ENCODE measurements at places on chromosomes 2 and 18.

DNA sequence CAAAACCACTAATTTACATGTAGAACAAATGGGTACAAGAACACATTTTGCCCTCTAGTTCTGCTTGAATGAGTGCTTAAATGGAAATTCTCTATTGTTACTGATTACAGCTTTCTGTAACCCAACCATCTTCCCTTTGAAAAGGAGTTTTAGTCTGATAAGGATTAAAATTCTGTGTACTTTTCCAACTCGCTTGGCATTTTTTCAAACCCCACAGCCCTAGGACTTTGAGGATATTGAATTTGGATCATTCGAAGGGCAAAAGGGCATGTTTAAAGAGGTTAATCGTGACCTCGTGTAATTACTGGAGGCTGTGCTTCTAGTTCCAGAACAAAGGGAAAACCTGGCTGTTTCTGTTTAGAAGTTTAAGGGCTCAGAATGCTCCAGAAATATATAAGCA, 432.3 kb downstream of the PID1 start:
- peak; percentile 8 for DNase-seq

- DNase-seq = no peak
These were observed 365.9 kb upstream of the GALNT5 start for GRCh38 chr2:156891609-156892008.

DNA sequence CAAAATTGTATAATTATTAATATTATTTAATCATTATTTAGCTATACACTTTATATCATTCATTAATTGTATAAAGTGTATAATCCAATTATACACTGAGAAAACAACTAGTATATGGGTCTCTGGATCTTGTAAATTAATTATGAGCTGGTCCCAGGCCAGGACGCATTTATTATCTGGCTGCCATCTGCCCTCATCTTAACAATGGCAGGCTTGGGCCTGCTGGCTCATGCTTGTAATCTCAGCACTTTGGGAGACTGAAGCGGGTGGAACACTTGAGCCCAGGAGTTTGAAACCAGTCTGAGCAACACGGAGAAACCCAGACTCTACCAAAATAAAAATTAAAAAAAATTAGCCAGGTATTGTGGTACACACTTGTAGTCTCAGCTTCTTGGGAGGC, 502.2 kb upstream of the NRXN1 start:
- no peak for DNase-seq

- DNase-seq = no peak
These were observed 141.7 kb downstream of the SH3RF3 start for GRCh38 chr2:109270505-109271312.

GRCh38 chr2:119024152-119024551, 82.2 kb downstream of the MARCO start:
- no peak for DNase-seq

- no peak for DNase-seq
These were observed 202.7 kb downstream of the NYAP2 start for GRCh38 chr2:225602205-225602604.

DNA sequence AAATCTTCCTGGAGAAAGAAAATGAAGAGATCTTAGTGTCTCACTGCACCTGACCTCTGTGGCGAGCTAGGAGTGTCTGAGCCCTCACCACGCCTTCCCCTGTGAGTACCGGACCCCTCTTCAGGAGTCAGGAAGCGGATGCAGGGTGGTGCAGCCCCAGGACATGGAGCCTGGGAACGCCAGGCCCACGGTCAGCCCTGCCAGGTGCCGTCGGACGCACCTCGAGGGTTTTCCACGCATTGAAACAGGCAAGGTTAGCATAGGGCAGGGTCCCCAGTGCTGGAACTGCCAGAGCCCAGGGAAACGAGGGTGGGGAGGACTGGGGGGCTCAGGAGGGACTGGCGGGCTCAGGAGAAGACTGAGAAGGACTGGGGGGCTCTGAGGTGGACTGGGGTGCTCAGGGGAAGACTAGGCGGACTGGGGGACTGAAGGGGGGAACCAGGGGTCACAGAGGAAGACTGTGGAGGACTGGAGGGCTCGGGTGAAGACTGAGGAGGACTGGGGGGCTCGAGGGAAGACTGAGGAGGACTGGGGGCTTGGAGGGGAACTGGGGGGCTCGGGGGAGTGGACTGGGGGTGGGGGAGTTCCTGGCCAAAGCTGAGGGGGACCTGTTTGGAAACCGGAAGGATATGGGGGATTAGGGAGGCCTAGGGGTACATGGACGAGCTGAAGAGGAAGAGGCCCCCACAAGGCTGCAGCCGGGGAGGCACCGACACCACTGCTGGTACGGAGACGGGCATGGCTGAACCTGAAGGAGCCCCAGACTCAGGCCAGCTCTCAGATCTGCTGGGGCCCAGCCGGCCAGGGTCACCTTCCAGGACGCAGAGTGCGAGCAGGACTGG, 65.2 kb upstream of the SNTG2 start:
- DNase-seq = no peak

DNA sequence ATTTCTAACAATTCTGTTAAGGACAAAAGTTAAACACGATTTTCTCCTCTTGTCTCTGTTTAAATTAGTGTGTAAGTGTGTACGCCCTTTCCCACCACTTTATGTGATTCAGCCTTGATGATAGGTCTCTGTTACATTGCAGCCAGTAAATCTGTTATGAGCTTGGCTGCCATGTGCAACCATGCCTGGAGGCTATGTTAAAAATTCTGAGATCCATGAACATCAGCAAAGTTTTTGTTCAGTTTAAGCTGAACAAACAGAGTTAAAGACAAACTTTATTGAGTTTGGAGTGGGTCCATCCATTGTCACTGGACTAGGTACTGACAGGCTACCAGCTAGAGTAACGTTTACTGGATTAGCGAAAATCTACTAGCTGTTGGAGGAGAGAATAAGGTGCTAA, 110.4 kb downstream of the NCKAP5 start:
- DNase-seq = no peak

DNA sequence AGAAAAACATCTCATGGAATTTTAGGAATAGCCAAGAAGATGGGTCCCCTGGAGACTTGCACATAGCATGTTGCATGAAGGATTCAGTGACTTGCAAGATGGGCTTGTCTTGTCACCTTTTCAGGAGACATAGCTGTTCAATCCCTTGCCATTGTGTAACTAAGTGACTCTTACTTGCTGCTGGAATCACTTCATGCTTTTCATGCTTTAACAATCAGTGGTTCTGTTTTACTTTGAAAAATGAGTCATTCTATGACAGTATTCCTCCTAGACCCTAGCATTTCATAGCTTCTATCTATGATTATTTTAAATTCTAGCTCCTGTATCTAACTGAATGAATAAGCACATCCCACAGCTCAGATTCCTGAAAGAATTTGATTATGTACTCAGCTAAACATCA, 2.8 kb downstream of the KYNU start:
- no peak for DNase-seq

DNA sequence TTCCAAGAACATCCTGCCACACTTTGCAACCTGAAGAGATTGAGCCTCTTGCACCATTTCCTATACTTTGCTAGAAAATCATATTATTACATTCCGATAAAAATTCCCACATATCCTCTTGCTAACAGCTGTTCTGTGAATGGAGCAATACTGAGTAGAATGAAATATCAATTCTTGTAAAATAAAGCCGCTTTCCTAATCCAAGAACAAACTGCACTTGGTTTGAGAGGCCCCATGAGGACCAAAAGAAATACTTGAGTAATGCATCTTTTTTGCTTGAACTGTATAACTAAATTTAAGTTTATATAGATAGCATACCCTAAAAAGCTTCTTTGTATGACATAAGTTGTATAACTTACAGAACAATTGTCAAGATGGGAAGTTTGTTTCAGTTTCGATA, 632.4 kb upstream of the SLC8A1 start:
- no peak for DNase-seq

GRCh38 chr18:12803069-12803936, 80.7 kb downstream of the PTPN2 start:
- no peak for DNase-seq

DNA sequence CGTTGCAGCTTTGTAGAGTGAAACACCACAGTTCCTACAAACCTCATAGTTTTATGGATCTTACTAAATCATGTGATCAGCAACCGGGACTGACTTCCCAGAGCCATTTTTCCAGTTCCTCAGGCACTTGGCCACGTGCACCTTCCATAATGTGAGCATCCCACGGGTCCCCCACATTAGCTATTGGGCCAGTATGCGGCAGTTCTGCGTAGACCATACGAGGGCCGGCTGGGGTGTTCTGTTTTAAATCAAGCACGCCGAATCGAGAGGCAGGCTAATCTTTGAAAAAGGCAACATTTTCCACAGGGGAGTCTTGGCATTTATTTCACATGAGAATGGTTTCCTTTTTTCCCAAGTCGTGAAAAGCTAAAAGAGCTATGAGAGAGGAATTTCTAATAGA, 135.6 kb upstream of the CCDC195 start:
- no peak for DNase-seq

DNA sequence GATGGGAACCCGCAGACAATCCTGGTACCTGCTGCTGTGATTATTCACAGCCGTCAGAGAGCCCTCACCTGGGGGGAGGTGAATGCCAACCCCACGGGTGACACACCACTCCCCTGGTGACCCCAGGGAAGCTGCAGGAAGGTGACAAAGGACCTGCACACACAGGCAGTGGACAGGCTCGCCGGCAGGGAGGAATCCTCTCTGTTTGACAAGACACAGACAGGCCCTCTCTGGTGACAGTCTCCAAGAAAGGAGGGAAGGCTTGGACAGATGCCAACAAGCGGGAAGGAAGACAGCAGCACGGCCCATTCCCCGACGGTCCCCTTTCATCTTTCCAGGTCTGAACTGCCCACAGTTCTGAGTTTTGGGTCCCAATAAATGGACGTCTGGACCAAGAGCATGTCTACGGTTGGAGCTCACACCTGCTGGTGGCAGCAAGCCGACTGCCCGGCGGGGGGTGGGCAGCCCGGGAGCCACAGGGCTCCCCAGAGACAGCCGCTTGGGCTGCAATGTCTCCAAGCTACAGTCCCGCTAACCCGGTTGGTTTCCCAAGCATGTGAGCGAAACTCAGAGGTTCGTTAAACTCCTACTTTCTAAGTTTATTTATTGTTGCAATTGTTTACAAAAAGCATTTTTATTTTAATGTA, 31.8 kb downstream of the HDAC4 start:
- DNase-seq = no peak

DNA sequence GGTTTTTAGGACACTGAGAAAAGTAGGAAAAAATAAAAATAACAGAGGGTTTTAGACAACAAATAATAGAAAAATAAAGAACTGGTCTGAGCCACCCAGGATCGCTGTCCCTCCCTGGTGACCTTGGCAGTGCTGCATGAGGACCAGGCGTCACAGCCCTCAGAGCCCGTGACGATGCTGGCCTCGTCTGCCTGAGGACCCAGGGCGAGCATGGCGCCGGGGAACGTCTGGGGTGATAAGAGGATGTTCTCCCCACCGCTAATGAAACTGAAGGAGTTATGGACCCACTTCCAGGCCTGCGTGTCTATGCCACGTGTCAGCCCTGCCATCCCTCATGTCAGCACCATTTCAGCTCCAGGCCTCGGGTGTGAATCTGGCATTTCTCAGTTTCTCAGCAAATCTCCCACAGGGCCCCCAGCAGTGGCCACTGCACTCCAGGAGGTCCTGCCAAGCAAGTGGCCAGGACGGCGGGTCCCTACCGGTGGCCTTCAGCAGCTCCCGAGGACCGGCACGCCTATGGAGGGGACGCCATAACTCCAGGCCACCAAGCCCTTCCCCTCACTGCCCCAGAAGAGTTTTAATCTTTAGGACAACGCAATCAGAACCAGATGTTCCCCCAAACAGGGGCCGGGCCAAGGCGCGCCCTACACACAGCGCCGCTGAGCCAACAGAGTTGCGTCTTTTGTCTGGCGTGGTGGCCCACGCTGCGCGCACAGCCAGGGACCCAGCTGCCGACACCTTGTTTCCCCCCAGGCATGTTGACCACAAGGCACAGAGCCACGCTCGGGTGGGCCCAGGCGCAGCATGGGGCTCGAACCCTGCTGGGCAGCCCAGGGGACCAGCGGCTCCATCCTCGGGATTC, 179.7 kb downstream of the TWIST2 start:
- DNase-seq = no peak

DNA sequence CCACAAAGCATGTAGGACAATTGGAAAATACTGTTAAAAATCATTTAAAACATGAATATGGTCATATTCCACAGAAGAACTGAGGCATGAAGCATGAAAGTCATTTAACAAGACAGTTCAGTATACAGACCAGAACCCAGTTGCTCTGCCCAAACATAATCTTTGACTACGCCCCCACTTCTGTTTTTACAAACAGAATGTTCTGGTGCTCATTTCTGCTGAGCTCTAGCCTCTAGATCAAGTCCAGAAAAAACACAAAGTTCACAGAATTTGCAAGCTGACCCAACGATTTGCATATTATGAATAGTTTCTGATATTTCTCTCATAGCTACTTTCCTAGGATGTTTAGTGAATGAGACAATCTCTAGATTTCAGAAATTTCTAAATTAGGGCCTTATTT, 424.9 kb downstream of the PID1 start:
- DNase-seq = no peak

DNA sequence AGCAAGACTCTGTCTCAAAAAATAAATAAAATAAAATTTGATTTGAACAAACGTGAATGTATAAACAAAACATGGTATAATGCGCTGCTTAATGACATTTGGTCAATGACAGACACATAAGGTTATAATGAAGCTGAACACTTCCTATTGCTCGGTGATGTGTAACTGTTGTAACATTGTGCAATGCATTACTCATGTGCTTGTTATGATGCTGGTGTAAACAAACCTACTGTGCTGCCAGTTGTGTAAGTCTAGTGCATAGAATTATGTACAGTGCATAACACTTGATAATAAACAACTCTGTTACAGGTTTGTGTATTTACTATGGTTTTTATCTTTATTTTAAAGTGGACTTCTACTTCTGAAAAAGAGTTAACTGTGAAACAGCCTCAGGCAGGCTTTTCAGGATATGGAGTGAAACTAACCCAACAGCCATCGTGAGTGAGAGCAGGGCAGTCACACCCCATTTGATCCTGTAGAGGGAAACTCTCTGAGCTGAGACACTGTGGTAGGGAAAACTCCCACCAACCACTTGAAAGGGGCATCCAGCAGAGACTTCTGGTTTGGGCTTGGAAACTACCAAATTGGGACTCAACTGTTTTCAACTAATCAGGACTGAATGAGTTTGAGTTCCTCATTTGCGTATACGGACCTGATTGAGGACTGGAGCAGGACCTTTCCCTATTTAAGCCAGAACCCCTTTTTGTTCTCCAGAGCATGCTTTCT, 8.7 kb upstream of the RPRD1A start:
- DNase-seq = no peak

DNA sequence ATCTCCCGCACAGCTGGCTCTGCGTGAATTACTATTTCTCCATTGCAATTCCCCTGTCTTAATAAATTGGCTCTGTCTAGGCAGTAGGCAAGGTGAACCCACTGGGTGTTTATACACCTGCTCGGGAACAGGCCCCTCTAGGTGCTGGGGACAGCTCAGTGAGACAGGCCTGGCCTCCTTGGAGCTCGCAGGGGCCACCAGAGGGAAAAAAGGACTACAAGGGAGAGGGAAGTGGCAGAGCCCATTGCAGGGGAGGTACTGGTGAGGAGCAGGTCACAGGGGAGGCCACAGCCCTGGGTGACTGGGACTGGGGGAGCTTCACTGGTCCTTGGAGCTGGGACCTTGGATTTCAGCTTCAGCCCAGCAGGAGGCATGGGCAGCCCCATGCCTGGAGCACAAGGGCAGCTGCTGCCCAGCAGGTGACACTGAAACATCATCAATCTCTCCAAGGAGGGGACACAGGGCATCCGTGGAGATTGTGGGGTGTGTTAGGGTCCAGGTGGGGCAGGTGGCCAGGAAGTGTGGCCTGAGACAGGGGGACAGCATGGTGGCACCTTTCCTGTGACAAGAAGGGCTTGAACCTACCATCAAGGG, 31.2 kb downstream of the NGEF start:
- DNase-seq = no peak

GRCh38 chr2:71668326-71669057, 215.1 kb downstream of the DYSF start:
- DNase-seq = no peak

GRCh38 chr18:38318416-38318815, 752.8 kb upstream of the CELF4 start:
- no peak for DNase-seq

Data from neural progenitor cell (in vitro differentiated cells).